ENCODE measurements at places on chromosomes 5 and 9. TPM values are rescaled to one million over a fixed set of nuclear protein-coding genes. Genes with fewer than 3 reads are reported as not detected.

ECSCR gene
- polyA plus RNA-seq: 3.1 TPM

IFNA13 gene
- not detected for polyA plus RNA-seq

F2RL1 gene
- 2.7 TPM for polyA plus RNA-seq

FLT4 gene
- 2.8 TPM for polyA plus RNA-seq

DMRT2 gene
- polyA plus RNA-seq: 0.08 TPM

MACROH2A1 gene
- polyA plus RNA-seq: 233 TPM

BAAT gene
- polyA plus RNA-seq: not detected

VCAN gene
- polyA plus RNA-seq: 0.35 TPM

FCN2 gene
- 0.04 TPM for polyA plus RNA-seq

IL3 gene
- not detected for polyA plus RNA-seq

SHROOM1 gene
- 3.3 TPM for polyA plus RNA-seq

NR2F1 gene
- polyA plus RNA-seq: 9.5 TPM

CNTNAP3 gene
- polyA plus RNA-seq: 4.5 TPM

MARCHF11 gene
- polyA plus RNA-seq: not detected

TRIM7 gene
- 26.9 TPM for polyA plus RNA-seq

MELK gene
- polyA plus RNA-seq: 9.0 TPM

ADAMTS13 gene
- polyA plus RNA-seq: 4.3 TPM

HACD4 gene
- polyA plus RNA-seq: 1.1 TPM

TRPM6 gene
- polyA plus RNA-seq: 0.31 TPM

MOB3B gene
- polyA plus RNA-seq: 2.0 TPM

MGAT1 gene
- 84.0 TPM for polyA plus RNA-seq

PRR16 gene
- polyA plus RNA-seq: 0.38 TPM

LRSAM1 gene
- polyA plus RNA-seq: 17.5 TPM

TUSC1 gene
- 9.5 TPM for polyA plus RNA-seq

ANKH gene
- 5.6 TPM for polyA plus RNA-seq

SLC38A9 gene
- 6.6 TPM for polyA plus RNA-seq

SOX30 gene
- 0.04 TPM for polyA plus RNA-seq

LCN1 gene
- not detected for polyA plus RNA-seq

BTNL3 gene
- 0.02 TPM for polyA plus RNA-seq

CDX1 gene
- polyA plus RNA-seq: not detected
